ENCODE measurements at places on chromosomes 4 and X.

DNA sequence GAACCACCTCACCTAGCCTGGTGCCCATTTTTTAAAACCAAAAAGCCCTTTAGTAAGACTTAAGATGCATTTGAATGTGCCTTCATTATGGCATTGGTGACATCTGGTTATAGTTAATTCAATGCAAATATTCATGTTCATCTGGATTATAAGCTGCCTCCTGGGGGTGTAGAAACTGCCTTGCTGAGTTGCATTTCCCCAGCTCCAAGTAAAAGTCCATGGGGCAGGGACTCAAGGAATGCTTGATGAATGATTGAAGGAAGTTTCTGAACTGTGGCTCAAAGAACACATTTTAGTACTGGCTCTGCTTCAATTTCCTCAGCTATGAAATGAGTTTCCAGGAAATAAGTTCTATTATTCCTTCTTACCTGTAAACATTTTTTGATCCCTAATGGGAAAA is 18.5 kb upstream of the RBM47 start:
- no peak for DNase-seq

DNA sequence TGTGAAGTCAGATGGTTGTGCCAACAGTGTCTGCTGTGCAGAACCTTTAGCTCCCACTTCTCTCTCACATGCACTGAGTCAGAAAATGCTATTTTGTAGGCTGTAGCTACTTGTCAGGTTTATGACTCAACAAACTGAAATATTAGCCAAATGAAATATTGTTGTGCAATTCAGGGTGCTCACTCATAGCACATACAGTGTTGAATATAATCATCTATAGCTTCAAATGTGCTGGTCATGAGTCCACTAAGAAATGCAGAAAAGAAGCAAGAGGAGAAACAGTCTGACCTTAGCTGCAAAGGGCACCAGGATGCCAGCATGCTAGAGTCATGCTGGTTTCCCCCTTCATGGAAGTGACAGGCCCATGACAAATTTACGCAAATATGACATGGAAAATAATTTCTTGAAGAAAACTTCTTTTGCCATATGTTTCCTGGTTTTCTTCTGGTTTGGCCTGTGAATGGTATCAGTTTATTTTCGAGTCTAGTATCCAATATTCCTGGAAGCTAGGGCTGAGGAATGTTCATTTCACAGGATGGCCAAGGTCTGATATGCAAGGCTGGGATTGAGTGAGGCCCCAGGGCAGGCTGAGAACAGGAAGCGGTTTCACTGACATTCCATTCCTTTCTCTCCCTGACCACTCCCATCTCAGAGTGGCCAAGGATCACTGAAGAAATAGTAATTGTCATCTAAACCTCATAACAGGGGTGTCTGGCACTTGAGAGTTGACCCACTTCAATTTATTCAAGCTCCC is 10.3 kb upstream of the CXCL2 start:
- DNase-seq: peak; percentile 17

- no peak for DNase-seq
Measured at GRCh38 chr4:7786040-7786439, 153.6 kb downstream of the AFAP1 start.

DNA sequence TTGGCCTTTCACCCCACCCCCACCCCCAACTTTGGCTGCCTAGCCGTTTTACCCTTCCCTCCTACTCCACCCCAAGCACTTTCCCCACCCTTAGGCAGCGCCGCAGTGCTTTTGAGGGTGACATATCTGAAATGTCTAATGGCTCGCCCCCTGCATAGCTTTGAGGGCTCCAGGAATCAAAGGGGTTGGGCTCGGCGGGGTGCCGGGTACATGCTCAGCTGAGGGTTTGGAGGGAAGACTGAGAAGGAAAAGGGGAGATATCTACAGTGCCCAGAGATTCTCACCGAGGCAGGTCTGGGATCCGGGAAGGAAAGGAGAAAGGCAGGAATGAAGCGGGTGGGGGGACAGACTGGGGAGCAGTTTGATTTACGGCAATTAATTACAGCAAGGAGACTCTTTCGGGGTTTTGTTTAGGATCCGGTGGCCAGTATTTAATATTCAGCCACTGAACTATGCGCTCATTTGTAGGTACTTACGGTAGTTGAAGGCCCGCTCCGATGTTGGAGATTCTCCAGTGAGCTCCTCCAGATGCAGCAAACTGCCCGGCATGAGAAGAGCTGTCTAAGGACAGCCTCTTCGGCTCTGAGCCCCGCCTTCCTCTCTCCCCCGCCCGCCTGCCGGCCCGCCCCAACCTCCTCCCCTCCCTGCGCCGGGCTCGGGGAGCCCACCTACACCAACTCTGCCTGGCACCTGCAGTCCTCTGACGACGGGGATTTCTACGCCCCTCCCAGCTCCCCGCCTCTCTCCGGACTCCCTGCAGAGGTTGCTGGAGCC is at the start of gene IGSF1:
IGSF1 (minus strand) TSS at position 569 of the 774 bp plus-strand sequence. CDS start 2,632 bp downstream, outside the sequence.
- no peak for DNase-seq

- no peak for DNase-seq
Measured at GRCh38 chrX:10902001-10902400, 209.1 kb upstream of the HCCS start.

DNA sequence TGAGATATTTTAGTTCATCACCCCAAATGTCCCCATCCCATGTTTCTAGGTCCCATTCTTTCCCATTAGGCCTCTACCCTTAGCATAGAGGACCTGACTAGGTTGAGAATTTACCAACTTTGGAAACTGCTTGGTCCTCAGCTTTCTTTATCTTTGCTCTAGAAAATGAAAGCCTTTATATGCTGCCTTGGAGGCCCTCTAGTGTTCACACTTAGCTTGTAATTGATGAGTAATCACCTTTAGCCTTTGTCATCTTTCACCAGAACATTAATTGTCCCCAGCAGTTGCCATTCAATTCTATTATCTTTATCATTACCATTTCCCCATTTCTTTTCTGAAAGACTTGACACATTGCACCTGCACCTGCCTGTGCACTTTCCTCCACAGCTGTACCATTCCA is 589.2 kb upstream of the NR3C2 start:
- DNase-seq: no peak

DNA sequence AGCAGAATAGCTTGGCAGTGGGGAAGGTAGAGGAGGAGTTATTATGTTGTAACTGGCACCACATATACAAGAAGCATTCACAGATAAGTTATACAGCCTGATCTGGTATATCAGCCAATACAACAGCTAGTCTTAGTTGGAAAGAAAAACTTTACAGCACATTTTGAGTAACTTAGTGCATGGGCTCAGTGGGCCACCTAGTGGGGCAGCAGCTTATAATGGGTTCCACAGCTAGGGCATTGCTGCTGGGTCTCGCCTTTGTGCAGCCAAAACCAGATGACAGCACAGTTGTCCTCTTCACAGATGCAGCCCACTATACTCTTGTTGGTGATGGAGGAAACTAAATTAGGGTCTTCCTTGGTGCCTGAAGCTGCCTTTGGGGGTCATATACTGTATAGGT is 448.1 kb upstream of the RASGEF1B start:
- DNase-seq: no peak

- no peak for DNase-seq
Measured at GRCh38 chrX:123846577-123847038, 13.2 kb upstream of the XIAP start.

DNA sequence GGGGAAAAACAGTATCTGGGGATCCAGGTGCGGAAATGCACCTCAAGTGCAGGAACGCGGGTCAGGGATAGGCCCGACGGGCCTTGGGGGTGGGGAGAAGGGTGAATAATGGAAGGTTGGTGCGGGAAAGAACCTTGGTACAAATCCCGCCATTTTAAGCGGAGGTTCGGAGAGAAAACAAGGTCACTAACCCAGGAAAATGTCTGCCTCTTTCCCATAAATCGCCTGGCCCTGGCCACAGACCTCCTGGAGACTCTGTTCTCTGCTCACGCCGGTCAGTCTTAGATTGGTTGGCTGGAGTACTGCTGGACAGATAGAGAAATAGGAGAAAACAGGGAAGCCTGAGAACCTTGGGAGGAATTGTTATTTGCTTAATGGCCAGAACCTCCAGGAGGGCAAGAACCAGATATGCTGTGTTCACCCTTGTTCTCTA is 897 bp upstream of the FBXL5 start:
- peak; percentile 22 for DNase-seq

- no peak for DNase-seq
Measured at GRCh38 chr4:4962928-4963327, 56.3 kb downstream of the CYTL1 start.

- DNase-seq: peak; percentile 7
Measured at GRCh38 chr4:154491341-154492271, at the start of gene DCHS2. Gene DCHS2 (minus strand): TSS chr4:154491799. CDS start chr4:154491355, 444 bp downstream.

- no peak for DNase-seq
Measured at GRCh38 chr4:133000012-133000411, 149.1 kb upstream of the PCDH10 start.

GRCh38 chrX:124501586-124501985 is 155.2 kb downstream of the SH2D1A start:
- DNase-seq: no peak

All from DMS79 treated with DMSO at 0.1 percent for 48 hours (cell line).